ENCODE measurements at places on chromosomes 6 and 20.

- no peak for DNase-seq
Measured at GRCh38 chr6:20263059-20263458, 50.8 kb upstream of the MBOAT1 start.

DNA sequence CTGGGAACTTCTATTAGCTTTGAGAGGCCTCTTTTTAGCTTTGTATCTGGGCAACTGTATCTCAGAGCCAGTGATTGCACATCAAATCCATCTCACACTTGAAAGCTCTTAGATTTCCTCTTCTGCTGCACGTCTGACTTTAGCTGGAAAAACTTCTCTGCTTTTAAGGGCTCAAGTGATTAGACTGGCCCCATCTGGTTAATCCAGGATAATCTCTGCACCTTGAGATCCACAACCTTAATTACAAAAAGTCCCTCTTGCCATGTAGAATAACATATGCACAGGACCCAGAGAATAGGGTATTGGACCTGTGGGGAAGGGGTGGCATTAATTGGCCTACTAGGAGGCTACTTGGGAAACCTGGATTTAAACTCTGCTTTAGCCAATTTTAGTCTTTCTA lies 24.2 kb downstream of the KLHL31 start:
- DNase-seq: no peak

DNA sequence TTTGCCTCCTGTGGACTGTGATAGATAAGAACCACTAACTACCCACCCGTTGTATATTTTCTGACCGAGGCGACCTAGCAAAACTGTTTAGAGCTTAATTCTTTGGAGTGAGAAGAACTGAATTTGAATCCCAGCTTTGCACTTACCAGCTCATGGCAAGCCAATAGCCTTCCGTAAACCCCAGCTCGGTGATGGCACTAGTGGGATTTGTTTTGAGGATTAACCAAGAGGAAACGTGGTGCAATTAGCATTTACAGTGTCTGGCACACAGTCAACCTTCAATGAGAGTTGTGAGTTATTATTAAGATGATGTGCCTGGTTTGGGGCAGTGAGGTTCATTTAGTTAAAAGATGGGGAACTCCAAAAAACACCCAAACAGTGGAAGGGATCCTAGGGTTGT lies 12.3 kb upstream of the DSP start:
- DNase-seq: no peak

GRCh38 chr6:28315628-28316027 lies 20.3 kb downstream of the ZSCAN31 start:
- DNase-seq: no peak

DNA sequence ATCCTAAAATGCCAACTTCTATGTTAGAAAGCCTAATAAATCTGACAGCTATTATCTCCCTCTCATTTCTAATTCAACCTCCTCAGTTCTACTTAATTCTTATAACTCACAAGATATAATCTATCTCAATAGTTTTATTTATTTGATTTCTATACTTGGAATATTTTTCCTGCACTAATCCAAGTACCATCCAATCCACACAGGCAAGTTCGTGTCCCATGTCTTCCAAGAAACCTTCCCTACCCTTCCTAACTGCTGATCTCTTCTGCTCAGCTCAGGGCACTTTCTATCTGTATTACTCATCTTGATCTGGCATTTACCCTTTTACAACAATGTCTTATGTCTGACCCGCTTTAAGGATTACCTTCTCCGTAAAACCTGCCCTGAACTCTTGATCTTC lies 18.2 kb downstream of the NCOA5 start:
- no peak for DNase-seq

DNA sequence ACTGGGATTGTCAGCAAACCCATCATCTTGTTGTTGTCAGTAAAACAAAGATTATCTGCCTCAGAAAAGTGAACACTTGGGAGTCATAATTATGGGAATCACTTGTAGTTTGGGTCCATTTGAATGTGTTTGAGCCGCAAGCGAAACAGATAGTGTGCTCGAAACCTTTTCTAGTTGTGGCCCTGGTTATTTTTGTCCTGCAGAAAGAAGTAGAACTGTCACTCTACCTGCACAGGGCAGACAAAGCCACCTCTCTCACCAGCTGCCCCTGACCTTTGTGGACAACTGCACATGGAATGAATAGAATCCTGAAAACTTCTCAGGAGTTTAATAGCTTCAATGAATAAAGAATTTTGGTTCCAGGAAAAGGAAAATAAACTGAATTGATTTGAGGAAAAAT lies 156.1 kb upstream of the CHD6 start:
- DNase-seq: no peak

GRCh38 chr6:144215402-144215931 lies 65.2 kb downstream of the STX11 start:
- DNase-seq: no peak

DNA sequence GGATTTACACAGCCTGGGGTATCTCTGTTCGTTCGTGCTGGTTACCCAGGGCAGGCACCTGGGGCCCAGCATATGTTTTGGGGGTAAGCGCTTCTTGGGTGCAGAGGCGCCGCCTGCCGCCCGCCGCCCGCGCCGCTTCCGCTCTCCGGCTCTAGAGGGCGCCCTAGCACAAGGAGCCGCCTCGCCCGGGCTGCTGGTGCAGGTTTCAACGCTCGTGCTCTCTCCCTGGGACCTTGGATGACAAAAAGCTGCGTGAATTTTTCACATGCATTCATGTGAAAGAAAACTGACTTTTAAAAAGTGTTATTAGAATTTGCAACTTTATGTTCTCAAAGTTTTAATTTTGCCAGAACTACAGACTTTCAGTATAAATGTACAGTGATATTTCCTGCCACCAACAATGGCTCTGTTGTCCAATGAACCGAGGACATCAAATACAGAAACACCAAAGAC lies 32.5 kb downstream of the PRR18 start:
- DNase-seq: no peak

DNA sequence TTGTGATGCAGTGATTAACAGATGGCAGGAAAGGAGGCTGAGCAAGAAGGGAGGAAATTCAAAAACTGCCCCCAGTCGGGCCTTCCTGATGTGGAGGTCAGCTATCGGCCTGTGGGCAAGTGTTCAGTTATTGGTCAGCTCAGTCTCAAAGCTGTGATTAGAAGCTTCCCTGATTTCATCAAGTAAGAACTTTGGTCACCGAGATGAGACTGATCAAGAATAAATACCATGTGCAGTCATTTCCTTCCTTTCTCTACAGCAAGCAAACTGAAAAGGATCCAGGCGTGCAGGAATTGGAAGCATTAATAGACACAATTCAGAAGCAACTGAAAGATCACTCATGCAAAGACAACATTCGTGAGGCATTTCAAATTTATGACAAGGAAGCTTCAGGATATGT lies 69.7 kb downstream of the EFHC1 start:
- DNase-seq: no peak

- peak; percentile 72 for DNase-seq
Measured at GRCh38 chr20:33009214-33010132, 2.0 kb downstream of the BPIFB2 start.

DNA sequence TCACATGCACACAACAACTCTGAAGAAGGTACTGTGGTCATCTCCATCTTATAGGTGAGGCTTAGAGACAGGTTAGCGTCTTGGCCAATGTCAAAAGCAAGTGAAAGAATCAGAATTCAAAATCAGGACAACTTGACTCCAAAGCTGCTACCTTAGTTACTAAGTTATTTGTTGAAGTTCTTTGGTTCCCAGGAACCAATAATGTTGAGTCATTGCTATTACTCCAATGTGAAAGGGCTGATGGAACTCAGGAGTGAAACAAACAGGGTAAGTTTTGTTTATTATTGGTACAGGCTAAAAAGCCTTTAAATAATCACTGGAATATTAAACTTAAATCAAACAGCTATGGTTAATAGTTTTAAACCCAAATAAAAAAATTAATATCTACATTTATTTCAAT lies 111.1 kb downstream of the PDSS2 start:
- DNase-seq: no peak

- DNase-seq: no peak
Measured at GRCh38 chr20:58106143-58106750, 122.2 kb downstream of the ANKRD60 start.

GRCh38 chr6:166097914-166098522 lies 69.6 kb downstream of the TBXT start:
- no peak for DNase-seq

DNA sequence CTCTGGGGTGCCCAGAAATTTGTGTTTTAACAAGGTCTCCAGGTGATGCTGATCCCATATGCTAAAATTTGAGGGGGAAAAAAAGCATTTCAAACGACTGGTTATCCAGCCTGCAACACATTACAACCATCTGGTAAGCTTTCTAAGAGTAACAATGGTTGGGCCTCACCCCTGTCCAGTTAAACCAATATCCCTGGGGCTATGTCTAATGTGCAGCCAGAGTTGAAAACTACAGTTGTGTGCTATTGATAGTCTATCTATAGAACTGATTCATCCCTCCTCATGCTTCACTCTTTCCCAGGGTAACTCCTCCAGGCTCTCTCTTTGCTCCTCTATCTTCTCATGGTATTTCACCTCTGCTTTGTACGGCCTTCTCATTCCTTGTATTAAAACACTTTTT lies 458.3 kb downstream of the MMUT start:
- DNase-seq: no peak

- no peak for DNase-seq
Measured at GRCh38 chr6:119881416-119881815, 531.9 kb upstream of the MAN1A1 start.

- DNase-seq: no peak
Measured at GRCh38 chr6:126091466-126091865, 105.1 kb downstream of the TRMT11 start.

DNA sequence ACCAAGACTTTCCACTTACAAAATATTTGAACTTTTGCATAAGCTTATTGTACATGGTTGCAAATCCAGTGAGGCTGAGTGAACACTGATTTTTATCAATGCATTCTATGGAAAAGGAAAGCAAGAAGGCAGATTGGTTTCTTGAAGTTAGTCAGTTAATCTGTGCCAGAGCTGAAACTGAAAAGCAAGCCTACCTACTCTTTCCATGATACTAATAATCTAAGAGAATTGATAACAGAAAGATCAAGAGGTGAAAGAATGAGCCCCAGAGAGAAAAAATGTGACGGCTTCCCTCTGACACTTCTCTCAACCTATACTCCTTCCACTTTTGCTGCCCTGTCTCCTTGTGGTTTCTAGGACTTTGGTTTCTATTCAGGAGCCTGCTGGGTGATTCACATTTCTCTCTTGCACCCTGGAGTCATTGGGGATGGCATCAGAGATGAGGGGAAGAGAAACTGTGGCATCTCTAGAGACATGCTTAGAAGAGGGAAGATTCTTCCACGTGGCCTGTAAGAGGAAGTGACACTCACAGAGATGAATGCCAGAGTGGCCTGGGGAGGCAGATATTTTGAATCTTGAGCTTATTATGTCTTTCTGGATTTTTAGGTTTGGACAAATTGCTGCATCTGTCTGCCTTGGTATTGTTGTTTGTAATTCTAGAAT lies 158.6 kb upstream of the RIMS1 start:
- no peak for DNase-seq

DNA sequence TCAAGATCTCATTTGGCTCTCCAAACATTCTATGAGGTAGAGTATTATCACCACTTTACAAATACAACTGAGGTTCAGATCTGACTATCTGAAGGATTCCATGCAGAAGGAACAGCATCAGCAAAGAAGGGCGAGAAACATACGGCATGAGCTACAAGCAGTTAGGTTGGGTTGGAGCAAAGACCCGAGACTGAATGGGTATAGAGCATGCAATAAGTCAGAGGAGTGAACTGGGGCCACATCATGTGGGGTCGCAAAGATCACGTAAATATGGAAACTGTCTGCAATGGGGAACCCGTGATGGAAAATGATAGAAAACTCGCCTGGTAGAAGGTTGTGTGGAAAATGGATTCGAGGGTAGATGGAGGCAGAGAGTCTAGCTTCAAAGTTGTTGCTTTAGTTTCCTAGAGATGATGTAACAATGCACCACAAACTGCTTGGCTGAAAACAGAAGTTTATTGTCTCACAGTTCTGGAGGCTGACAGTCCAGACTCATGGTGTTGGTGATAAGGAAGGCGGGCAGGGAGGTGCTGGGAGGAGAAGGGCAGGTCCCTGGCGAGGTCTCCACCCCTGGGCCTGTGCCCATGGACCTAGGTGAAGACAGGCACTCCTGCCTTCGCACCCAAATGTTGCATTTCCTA lies 44.3 kb upstream of the BCLAF1 start:
- no peak for DNase-seq

- DNase-seq: no peak
Measured at GRCh38 chr6:107989166-107990094, 31.4 kb upstream of the SEC63 start.

GRCh38 chr20:16844406-16844805 lies 96.2 kb downstream of the OTOR start:
- DNase-seq: no peak

GRCh38 chr6:92132457-92132856 lies 1286.9 kb downstream of the EPHA7 start:
- no peak for DNase-seq

DNA sequence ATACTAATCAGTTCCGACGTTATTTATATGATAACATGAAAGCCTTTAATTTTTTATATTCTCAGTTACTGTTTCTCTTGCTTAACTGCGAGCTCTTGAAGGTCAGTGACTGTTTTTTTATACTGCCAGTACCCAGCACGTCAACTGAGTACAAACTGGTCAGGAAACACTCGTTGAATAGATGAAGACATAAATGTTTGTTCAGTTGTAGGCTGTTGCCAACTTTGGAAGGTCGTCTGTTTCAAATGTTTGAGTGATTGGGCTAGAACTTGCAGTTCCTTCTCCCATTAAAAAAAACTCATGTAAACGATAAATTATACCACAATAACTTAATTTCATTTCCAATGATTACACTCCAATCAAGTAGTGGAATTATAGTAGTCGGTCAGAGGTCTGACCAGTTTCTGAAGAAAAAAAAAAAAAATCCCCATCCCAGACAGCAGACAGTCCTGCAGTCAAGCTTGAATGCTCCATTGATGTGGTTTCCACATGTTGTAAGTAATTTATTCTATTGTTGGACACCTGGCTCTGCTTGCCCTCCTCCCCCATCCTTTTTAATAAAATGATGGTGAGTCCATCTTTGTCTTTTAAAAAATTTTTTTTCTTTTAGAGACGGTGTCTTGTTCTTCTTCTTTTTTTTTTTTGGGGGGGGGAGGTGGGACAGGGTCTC lies 81.1 kb downstream of the SASH1 start:
- DNase-seq: peak; percentile 22

DNA sequence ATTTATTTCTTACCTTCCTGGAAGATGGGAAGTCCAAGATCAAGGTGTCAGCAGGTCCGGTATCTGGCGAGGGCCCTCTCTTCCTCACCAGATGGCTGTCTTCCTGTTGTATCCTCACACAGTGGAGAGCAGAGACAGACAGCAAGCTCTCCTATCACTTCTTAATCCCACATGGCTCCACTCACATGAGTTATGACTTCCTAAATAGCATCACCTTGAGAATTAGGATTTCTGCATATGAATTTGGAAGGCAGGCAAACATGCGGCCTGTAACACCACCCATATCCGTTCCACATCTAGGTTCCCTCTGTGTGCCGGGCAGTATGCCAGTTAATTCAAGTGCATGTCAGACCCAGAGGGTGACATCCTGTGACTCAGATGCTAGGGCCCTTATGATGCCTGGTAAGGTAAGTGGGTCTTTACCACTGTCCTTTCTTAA lies 2.1 kb downstream of the RAET1E start:
- peak; percentile 81 for DNase-seq

- DNase-seq: no peak
Measured at GRCh38 chr6:35751594-35751993, 14.8 kb downstream of the ARMC12 start.

GRCh38 chr6:63269470-63269869 lies 50.3 kb downstream of the LGSN start:
- no peak for DNase-seq

- no peak for DNase-seq
Measured at GRCh38 chr6:32317541-32317940, 54.2 kb downstream of the TSBP1 start.

Data from NCI-H2029 (cell line).